ENCODE measurements at places on chromosomes 13 and 19. TPM values are rescaled to one million over a fixed set of nuclear protein-coding genes. Genes with fewer than 3 reads are reported as not detected.

The DZIP1 gene
- total RNA-seq: 30.0 TPM

The SLC6A16 gene
- 0.12 TPM for total RNA-seq

The ZNF441 gene
- total RNA-seq: 20.5 TPM

The ERVK3-1 gene
- total RNA-seq: 40.6 TPM

The INAFM1 gene
- total RNA-seq: 1.5 TPM

The POGLUT2 gene
- 20.0 TPM for total RNA-seq

The NCAN gene
- not detected for total RNA-seq

The TUBB4A gene
- total RNA-seq: not detected

The NCCRP1 gene
- total RNA-seq: not detected

The EPS8L1 gene
- 0.75 TPM for total RNA-seq

The CD37 gene
- total RNA-seq: not detected

The FNDC3A gene
- total RNA-seq: 61.8 TPM

The ZNF468 gene
- 21.0 TPM for total RNA-seq

Data from aortic smooth muscle cell (primary cell).